RPMI8226 (cell line): ENCODE measurements at places on chromosomes 1 and 21.

GRCh38 chr1:15056515-15057285 lies 96.8 kb upstream of the TMEM51 start:
- no peak for DNase-seq

GRCh38 chr1:230702934-230703678 lies 10.8 kb downstream of the AGT start:
- peak; percentile 37 for DNase-seq

- peak; percentile 35 for DNase-seq
These were observed at the start of gene BATF3 for GRCh38 chr1:212699625-212700222. BATF3 (minus strand) TSS chr1:212699840; CDS start chr1:212699762, 78 bp downstream.

- no peak for DNase-seq
These were observed 19.1 kb upstream of the KIAA0040 start for GRCh38 chr1:175211656-175212055.

DNA sequence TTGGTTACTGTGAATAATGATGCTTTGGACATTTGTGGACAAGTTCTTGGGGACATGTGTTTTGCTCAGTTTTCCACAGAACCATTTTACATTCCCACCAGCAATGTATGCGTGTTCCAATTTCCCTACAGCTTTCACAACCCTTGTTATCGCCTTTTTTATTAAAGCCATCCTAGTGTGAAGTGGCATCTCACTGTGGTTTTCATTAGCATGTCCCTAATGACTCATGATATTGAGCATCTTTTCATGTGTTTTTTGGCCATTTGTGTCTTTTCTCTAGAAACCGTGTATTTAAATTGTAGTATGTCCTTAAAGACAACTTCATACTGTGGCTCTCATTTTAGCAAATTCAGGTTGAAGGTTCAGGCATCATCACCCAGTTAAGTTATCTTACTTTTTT lies 132.1 kb downstream of the TGFBR3 start:
- no peak for DNase-seq

DNA sequence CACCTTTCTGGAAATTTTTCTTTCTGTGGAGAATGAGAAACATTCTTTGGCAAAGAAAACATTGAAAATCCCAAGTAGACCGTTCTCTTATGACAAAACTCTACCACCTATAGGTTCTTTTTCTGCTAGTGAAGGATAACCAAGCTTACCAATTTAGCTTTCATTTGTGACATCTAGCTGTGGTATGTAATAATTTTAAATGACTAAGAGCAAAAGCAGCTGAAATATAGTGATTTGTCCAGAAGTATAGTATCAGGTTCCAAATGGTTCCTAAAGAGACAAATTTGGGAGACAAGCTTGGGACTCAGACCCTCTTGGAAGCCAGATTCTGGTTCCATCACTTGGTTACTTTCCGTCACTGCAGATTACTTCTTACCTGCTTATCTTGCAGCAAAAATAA lies 24.4 kb downstream of the FUBP1 start:
- DNase-seq, result no peak

GRCh38 chr1:24111262-24111995 lies 506 bp downstream of the MYOM3 start:
- DNase-seq, result no peak

DNA sequence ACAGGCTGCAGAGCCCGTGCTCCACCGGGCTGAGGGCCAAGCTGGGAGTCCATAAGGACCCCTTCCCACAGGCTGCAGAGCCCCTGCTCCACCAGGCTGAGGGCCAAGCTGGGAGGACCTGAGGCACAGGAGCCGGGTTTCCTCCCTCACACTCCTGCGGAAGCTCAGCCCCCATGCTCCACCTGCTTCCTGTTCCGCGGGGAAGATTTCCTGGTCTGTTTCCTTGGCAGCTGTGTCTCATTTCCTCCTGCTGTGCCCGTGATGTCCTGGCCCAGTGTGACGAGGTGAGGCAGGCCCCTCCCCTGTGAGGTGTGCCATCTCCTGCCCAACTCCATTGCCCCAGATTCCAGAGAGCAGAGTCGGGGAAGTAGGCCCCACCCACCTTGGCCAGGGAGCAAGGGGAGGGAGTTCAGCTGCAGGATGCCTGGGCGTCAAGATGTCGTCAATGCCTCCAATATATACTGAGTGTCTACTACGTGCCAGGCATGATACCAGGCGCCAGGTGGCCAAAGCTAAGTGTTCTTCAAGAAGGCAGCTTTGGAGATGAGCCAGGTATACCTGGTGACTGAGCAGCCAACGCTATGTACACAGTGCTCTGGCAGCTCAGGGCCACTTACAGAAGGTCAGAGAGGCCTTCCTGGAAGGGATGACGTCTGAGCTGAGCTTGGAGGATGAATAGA lies 58.8 kb downstream of the NAV1 start:
- DNase-seq, result peak; percentile 88

- DNase-seq, result peak; percentile 53
These were observed 90.1 kb downstream of the PGBD5 start for GRCh38 chr1:230335861-230336522.

DNA sequence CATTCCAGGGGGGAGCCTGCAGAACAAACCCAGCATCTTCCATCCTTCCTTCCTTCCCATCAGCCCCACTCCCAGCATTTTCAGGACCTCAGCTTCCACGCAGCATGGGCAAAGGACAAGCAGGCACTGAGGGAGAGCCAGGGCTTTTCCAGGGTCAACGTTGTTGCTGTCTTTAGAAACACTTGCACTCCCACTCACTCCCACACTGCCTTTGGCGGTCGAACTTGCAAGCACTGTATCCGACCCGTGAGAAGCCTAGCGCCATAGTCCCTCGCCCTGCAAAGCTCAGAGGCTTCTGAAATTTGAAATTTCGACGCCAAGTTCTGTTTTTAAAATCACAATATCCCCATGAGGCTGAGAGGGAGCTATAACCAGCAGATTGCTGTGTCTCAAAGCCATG lies 47.4 kb downstream of the KCNAB2 start:
- no peak for DNase-seq

DNA sequence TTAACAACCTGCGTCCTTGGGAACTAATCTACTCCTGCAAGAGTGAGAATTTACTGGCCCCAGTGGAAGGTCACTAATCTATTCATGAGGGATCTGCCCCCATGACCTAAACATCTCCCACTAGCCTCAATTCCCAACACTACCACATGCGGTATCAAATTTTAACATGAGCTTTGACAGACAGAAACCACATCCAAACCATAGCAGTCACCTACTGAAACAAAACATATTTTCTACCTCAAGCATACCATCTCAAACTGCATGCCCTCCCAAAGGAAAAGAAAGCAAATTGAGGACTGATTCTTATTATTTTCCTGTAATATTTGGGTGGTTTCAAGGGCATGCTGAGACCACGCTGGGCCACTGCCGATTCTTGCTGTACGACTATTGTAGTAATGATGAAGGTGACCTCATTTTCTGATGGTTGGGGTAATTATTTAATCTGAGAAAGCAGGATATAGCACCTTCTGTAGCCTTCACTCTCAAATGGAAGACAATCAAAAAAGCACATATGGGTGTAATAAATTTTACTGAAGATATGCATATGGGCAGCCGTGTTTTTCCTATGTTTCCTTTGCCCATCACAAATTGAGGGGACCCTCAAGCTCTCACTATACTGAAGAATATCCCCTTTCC lies 13.2 kb upstream of the GBP5 start:
- DNase-seq, result no peak

DNA sequence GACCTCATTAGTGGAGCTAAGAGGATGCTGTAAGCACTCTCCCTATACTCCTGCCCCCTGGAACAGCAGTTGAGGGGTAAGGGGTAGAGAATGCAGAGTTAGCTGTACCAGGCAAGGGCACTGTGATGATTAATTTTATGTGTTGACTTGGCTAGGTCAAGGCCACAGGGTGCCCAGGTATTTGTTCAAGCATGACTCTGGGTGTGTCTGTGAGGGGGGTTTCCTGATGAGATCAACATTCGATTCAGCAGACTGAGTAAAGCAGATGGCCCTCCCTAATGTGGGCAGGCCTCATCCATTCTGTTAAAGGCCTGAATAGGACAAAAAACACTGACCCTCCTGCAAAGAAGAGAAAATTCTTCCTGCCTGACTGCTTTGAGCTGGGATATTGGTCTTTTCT lies 110.8 kb downstream of the KCND3 start:
- no peak for DNase-seq
